ENCODE measurements at places on chromosomes 3 and 15. TPM values are rescaled to one million over a fixed set of nuclear protein-coding genes. Genes with fewer than 3 reads are reported as not detected.

DNA sequence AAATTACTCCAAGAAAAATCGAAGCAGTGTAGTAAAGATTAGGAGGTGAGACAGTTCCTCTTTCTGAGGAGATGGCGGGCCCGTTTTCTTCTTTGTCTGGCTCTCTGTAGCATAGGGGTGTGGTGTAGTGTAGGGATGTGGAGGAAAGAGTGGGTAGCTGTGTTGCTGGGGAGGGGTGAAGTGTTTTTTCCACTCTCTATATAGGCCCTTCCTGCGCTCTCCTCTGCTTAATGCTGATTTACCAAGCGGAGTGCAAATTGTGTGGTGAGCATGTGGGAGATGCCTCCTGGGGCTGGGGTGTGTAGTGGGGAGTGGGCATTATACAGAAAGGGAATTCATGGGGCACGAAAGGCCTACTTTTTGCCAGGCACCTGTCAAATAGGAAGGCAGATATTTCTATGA is 94.9 kb downstream of the ST6GAL1 start:
- no peak for DNase-seq

- DNase-seq: no peak
These were observed 151.9 kb upstream of the LINGO1 start for GRCh38 chr15:77784361-77785292.

DNA sequence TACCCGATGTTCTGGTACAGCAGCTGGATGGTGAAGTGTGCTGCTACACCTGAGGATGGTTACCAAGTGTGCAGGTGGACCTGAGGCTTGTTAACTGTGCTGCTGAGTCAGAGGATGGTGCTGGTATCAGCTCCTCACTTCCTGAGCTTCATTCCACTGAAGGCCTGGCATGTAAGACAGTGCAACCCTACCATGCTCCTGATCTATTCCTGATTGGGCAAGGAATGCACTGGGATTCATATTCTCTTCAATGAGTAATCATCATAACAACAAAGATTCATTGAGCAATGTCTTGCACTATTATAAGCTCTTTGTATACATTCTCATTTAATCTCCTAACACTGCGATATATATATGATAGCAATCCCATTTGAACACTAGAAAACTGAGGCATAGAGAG is 62.9 kb upstream of the THSD4 start:
- DNase-seq: no peak

DNA sequence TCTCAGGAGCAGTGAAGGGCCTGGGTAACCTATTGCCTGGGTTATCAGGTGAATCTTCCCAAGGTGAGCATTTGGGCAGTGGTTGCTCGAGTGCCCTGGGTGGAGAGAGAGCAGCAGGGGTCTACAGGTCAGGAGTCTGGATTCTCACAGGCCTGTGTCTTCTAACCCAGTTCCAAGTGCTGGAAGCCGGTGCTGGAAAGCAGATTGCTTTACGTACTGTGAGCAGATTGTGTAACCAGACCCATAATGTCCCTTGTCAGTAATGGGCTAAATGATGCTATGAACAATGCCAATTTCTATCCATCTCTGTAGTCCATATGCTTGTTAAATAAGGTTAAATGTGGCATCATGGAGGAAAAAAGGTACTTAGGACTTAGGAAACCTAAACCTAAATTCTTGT is 106.5 kb downstream of the TPRG1 start:
- DNase-seq: no peak

DNA sequence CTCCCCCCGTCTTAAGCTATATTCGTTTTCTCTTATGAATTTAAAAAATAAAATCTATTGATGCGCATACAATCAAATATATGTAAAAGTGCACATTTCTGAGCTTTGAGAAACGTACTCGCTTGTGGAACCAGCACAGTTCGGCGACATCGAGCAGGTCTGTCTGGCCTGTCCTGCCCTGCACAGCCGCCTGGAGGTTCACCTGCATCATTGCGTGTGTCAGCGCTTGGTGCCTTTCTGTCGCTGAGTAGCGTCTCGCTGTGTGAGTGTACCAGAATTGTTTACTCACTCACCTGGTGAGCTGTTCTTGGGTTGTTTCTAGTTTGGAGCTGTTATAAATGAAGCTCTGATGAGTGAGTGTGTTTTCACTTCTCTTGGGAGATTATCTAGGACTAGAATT is 104.0 kb downstream of the VGLL4 start:
- DNase-seq: no peak

GRCh38 chr3:52023860-52024764 is 28.4 kb upstream of the RPL29 start:
- DNase-seq: no peak

DNA sequence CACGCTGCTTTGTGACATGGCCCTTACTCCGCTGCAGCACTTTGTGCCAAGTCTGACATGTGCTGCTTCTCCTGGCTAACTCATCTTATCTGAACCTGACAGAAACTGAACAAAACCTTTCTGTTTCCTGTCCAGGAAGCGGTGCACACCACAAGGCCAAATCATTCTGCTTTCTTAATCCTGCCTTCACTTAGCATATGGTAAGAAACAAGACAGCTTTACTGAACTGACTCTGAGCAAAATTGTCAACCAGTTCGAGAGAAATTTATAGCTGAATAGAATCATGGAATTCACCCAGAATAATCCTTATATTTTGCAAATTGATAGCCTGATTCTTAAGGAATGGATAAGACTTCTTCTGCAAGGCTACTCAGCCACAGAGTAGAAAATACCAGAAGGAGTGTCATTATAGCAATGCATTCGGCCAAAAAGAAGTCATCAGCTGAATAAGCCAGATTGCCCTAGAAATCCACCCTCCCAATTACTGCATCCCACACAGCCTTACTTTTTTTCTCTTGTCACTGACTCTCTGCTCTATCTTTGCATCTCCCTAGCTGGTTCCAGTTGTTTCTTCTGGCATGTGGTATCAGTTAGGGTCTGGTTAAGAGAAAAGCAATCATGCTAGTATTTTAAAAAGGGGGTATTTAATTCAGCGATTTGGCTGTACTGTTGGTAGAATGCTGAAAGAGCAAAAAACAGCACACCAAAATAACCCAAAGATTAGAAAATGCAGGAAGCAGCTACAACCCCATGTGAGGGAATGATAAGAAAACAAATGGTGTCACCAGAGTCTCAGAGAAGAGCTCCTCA is 41.6 kb upstream of the STRIT1 start:
- no peak for DNase-seq

DNA sequence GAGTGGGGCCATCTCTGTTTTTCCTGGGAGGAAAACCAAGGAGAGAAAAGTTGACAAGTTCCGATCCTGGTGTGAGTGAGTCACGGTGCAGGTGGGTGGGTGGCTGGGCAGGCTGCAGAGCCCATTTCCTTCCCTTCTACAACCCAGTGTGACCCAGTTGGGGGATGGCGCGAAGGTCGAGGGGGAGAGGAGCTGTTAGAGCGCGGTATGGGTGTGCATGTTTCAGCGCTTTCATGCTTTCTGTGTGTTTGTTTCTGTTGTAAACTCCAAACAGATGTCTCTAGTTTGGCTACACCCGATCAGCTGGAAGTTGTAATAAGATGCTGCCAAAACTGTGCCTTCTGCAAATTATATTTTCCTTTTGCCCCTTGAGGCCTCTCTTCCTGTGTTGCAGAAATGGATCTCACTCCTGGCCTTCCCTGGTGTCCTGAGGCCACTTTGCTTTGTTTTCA is 3.8 kb downstream of the FAM43A start:
- DNase-seq: peak; percentile 93

DNA sequence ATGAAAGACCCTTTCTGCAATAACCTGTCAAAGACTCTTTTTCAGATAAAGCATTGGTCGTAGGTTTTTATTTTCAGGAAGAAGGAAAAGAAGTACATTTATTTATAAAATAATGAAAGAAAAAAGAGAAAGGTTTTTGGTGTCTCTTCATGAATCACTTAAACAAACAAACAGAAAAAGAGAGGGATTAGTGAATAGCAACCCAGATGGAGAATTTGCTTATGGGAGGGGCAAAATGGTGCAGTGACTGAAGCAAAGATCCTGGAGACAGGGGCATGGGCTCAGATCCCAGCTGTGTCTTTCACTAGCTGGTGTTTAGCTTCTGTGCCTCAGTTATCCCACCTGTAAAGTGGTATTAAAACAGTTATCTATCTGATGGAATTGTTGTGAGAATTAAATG is 78.6 kb upstream of the PFN2 start:
- DNase-seq: no peak

- DNase-seq: no peak
These were observed 122.2 kb upstream of the IGF1R start for GRCh38 chr15:98526094-98526493.

- DNase-seq: no peak
These were observed 293.8 kb upstream of the WNT5A start for GRCh38 chr3:55780913-55781312.

GRCh38 chr3:21024563-21024962 is 726.4 kb downstream of the ZNF385D start:
- no peak for DNase-seq

DNA sequence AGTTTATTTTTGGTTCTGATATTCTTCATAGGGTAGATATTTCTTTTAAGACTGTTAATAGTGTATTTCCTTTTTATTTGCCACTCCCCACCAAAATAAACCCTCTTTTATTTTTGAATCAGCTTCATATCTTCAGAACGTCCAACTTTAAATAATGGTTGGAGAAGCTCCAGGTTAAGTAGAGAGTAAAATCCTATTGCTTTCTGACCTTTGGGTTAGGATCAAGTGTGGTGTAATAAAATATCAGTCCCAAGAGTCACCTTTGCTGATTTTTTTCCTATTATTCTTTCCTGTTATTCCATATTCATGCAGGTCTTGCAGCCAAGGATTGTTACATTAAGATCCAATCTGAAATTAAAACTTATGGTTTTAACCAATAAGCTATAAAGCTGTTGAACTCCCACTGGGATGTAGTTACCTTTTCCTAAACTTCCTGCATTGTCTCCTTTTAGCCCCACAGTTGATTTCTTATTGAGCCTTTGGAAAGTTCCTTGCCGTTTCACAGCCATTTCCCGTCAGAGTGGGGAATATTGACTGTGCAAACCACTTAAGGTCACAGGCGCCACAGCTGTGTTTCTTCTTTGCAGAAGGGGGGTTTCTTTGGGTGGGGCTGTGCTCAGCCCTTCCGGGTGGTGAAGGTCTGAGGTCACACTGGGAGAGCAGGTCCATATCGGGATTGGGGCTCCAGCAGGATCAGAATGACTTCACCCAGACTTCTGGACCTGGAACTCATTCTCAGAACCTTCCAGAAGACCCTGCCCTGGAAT is 287.3 kb upstream of the CTDSPL start:
- peak; percentile 87 for DNase-seq

GRCh38 chr15:73589766-73590165 is 43.4 kb downstream of the NPTN start:
- DNase-seq: no peak

DNA sequence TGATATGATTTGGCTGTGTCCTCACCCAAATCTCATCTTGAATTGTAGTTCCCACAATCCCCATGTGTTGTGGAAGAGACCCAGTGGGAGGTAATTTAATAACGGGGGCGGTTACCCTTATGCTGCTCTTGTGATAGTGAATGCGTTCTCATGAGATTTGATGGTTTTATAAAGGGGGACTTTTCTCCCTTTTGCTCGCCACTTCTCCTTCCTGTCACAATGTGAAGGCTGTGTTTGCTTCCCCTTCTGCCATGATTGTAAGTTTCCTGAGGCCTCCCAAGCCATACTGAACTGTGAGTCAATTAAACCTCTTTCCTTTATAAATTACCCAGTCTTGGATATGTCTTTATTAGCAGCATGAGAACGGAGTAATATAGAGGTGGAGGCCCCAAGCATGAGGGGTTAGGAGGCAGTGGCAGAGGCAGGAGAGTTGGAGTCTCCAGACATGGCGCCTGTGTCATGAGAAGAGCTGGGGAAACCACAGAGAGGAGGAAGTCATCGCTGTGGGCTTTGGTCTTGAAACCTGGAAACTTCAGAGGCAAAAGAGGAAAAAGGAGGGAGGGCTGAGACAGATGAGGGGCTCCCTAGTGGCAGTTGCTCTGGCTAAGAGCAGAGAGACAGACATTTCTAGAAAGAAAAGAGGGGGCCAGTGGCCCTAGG is 107.8 kb upstream of the VEPH1 start:
- no peak for DNase-seq

DNA sequence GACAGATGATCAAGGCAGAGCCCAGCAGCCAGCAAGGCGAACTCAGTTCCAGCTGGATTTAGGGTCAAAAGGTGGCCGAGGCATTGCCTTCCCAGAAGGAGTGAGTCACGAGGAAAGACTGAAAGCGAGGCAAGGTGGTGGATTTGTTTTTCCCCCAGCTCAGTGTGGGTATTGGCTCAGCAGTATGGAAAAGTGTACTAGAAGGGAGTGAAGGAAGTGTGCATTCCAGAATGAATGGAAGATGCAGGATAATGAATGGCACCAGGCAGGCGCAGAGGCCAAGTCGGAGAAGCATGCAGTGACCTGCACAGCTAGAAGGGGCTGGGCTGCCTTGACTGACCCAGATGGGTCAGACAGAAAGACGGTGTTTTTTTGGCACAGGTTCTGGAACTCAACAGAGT is 46.3 kb downstream of the FOXP1 start:
- DNase-seq: peak; percentile 88

DNA sequence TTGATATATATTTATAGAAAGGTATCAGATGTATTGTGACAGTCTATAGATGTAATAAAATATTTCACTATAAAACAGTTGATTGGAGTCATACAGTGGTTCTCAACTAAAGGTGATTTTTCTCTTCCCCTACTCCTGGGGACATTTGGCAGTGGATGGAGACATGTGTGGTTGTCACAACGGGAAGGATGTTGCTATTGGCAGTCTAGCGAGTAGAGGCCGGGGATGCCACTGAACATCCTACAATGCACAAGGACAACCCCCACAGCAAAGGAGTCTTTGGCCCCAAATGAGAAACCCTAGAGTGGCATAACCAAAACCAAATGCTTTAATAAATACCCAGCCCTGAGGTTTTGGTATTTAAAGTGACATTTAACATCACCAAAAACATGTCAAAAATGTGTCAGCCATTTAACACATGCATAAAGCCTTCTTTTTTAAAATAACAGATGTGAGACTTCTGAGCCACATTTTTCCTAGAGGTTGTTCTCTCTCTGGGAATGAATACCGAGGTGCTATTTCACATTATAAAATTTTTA is 367.5 kb downstream of the PTPRG start:
- no peak for DNase-seq

- no peak for DNase-seq
These were observed 84.3 kb upstream of the ABI3BP start for GRCh38 chr3:101077361-101078011.

- no peak for DNase-seq
These were observed 12.2 kb downstream of the RRP9 start for GRCh38 chr3:51929420-51930003.

Gene GPR62
- 0.13 TPM for total RNA-seq

Gene CYP8B1
- total RNA-seq: not detected

Gene PLA2G4D
- not detected for total RNA-seq

Gene TRIM42
- total RNA-seq: not detected

Gene RETNLB
- total RNA-seq: not detected

Gene SLC38A3
- total RNA-seq: 1.7 TPM

Gene ADAMTS7
- 4.9 TPM for total RNA-seq

Gene NEK10
- 6.6 TPM for total RNA-seq

Gene LSAMP
- total RNA-seq: 9.8 TPM

Data from muscle of leg (tissue), 16 donors.